ENCODE measurements at places on chromosomes 1 and 21. TPM values are rescaled to one million over a fixed set of nuclear protein-coding genes. Genes with fewer than 3 reads are reported as not detected.

Gene PLA2G2A
- total RNA-seq: 18.7 TPM

Gene PADI4
- total RNA-seq: not detected

Gene KCNK2
- 1.3 TPM for total RNA-seq

Gene VHLL
- not detected for total RNA-seq

Gene FCGR1A
- total RNA-seq: 2.5 TPM

Gene TMEM269
- not detected for total RNA-seq

Gene OR2L8
- total RNA-seq: not detected

Gene LMX1A
- total RNA-seq: not detected

Gene OR2T29
- not detected for total RNA-seq

Gene TMPRSS3
- total RNA-seq: not detected

Gene FAM229A
- total RNA-seq: 3.0 TPM

Gene OR2L2
- total RNA-seq: not detected

Gene PCP4
- total RNA-seq: not detected

Gene XCL1
- not detected for total RNA-seq

Gene KIF1B
- total RNA-seq: 445 TPM

Gene KCNQ4
- total RNA-seq: 3.3 TPM

Gene WNT3A
- total RNA-seq: not detected

Gene CASQ2
- total RNA-seq: 16.5 TPM

Gene TMEM63A
- total RNA-seq: 6.3 TPM

Gene CITED4
- 28.2 TPM for total RNA-seq

Gene FRRS1
- 4.5 TPM for total RNA-seq

Gene OR10J1
- total RNA-seq: not detected

Gene AGT
- 32.2 TPM for total RNA-seq

Gene CFAP45
- total RNA-seq: not detected

Gene SPRTN
- total RNA-seq: 10.6 TPM

Gene SNX27
- total RNA-seq: 37.0 TPM

Gene BTBD8
- 5.7 TPM for total RNA-seq

Gene PAPPA2
- 0.11 TPM for total RNA-seq

Gene OR6F1
- not detected for total RNA-seq

Gene FASLG
- not detected for total RNA-seq

Gene HSD3B1
- total RNA-seq: not detected

Gene CHD5
- not detected for total RNA-seq

Gene IL12RB2
- total RNA-seq: 14.0 TPM

Gene RPTN
- not detected for total RNA-seq

Gene PTPN14
- total RNA-seq: 42.8 TPM

Gene BSND
- total RNA-seq: not detected

Gene SLC9C2
- not detected for total RNA-seq

Gene CRP
- not detected for total RNA-seq

Gene RAB25
- total RNA-seq: not detected

Gene SPATA46
- total RNA-seq: not detected

Gene PLK3
- 3.8 TPM for total RNA-seq

Gene NR1I3
- not detected for total RNA-seq

Gene FMO1
- 0.36 TPM for total RNA-seq

Gene ZNF683
- total RNA-seq: not detected

Gene RPE65
- total RNA-seq: not detected

Gene LIX1L
- 108 TPM for total RNA-seq

Gene OLIG2
- not detected for total RNA-seq

Gene HCRTR1
- total RNA-seq: not detected

Measured in gastrocnemius medialis (tissue), 4 donors.